ENCODE measurements at places on chromosomes 3 and 15.

DNA sequence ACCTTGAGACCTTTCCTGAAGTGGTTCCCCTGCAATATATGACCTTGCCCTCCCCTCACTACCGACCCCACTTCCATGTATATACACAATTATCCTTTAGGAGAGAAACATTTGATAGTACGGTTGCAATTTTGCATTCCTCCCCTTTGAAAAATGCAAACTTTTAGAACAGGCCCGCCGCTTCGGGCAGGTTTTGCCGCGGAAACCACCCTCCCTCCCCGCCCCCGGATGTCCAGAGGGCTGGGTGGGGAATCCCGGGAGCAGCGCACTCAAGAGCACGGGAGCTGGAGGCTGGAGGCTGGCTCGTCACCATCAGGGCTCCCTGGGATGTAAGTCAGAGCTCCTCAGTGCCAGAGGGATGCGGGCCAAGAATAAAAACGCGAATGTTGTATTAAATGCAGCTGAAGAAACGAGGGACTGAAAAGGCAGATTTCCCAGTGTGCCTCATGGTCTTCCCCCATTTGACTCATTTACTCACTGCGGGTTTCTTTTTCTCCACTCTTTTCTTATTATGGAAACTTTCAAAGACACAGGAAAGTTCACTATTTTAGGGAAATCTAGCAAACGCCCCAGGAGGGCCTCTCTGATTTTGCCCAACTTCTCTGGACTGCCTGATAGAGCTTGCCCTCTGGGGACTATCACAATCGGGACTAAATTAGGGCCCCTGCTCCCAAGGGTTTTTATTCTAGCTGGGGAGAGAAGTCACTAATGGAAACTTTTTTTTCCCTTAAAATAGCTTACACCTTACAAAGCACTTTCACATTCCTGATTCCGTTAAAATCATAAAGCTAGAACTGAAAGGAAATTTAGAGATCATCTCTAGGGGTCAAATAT, 2.9 kb upstream of the USP3 start:
- DNase-seq = peak; percentile 91

DNA sequence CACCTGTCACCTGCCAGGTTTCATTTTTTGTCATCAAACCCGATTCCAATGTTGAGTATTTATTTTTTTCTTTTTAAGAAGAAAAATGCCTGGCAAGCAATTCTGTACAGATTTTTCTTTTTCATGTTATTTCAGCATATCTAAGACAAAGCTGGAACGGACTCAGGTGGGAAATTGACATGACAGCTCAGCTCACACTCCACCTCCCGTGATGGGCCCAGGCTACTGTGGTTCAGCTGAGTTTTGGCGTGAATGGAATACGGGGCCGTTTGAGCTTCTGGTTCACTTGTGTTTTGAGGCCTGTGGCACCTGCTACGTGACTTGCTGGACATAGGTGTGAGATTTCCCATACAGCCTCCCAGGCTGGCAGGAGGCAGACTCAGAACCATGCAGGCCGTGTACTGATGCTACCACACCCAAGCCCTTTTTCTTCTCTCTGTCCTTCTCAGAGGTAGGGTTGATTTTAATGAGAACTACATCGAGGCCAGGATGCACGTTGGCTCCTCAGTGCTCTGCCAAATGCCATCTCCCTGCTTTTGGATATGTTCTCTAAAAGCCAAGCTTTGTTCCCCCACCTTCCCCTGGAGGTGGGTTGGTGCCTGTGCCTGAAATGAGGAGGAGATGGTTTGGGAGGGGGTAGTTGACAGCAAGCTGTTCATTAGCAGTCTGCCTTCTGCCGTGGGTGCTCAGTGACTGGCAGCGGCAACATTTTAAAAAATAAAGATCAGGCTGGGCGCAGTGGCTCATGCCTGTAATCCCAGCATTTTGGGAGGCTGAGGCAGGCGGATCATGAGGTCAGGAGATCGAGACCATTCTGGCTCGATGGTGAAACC, 48.7 kb downstream of the TRAK1 start:
- no peak for DNase-seq

DNA sequence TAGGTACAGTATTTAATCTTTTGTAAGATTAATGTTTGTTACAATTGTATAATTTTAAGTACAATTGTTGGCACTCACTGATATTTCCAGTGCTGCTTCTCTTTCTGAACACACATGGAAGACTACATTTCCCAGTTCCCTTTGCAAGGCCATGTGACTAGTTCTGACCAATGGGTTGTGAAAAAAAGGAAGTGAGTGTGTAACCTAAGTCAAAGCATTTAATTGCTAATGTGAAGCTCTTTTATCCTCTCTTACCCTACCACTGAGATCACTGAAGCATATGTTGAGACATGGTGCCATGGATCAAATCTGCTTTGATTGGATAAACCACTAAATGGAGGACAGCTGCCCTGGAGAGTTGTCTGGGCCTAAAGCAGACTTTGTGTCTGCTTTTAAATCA, 83.9 kb upstream of the PLXND1 start:
- DNase-seq = peak; percentile 22

GRCh38 chr3:58009749-58010535, 1.7 kb downstream of the FLNB start:
- peak; percentile 40 for DNase-seq

DNA sequence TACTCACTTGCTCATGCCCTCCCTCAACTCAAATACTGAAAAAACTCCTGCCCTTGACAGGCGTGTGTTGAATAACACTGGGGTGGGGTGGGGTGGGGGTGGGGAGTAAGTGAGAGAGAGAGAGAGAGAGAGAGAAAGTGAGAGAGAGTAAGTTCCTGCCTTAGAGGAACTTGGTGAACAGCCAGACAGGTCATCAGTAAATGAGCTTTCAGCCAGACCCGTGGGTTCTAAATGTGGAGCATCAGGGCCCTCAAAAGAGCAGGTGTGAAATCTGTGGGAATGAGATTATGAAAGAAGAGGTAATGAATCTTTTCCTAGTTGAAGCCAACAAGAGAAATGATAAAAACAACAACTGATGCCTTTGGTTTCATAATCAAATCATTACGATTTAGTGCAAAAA, 134.4 kb upstream of the FAM3D start:
- DNase-seq = no peak

DNA sequence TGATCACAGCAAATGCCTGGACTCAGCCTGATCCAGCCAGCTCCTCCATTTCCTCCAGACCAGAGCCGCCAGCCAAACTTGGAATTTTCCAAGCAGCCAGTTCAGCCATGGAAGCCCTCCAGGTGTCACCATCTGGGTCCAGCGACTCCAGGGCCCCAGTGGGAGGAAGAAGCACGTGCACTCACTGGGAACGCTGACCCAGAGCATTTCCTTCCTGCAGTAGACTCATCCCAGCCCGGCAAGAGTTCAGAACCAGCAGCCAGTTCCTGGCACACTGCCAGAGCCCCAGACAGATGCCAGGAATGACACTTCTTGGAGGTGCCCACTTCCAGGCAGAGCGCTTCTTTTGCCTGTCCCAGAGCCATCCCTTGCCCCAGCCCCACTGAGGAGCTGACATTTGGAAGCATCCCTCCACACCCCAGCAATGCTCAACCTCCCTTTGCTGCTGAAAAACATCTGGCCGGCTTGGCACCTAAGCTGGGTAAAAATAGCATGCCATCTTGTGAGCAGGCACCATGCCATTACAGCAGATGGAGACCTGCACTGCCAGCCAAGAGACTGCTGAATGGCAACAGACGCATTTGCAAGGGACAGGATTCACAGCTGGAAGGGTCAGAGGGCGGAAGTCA, 460.3 kb upstream of the PROK2 start:
- peak; percentile 79 for DNase-seq

Measured in femur (tissue), 1 donor.